ENCODE measurements at places on chromosomes 13 and 19. TPM values are rescaled to one million over a fixed set of nuclear protein-coding genes. Genes with fewer than 3 reads are reported as not detected.

TNNT1 gene
- total RNA-seq, result 20.5 TPM

RPL18A gene
- 547 TPM for total RNA-seq

MAMSTR gene
- 1.6 TPM for total RNA-seq

FUT3 gene
- total RNA-seq, result not detected

ECSIT gene
- 49.6 TPM for total RNA-seq

OR7A5 gene
- not detected for total RNA-seq

KL gene
- 5.1 TPM for total RNA-seq

TUBB4A gene
- 169 TPM for total RNA-seq

SLC1A6 gene
- total RNA-seq, result 56.7 TPM

TRPC4 gene
- 16.8 TPM for total RNA-seq

SERPINE3 gene
- total RNA-seq, result 0.23 TPM

CYP2A6 gene
- 0.23 TPM for total RNA-seq

DUS3L gene
- total RNA-seq, result 10.6 TPM

SLC25A41 gene
- 0.69 TPM for total RNA-seq

Measured in diencephalon (tissue), 1 donor.